ENCODE measurements at places on chromosomes 12 and 14.

DNA sequence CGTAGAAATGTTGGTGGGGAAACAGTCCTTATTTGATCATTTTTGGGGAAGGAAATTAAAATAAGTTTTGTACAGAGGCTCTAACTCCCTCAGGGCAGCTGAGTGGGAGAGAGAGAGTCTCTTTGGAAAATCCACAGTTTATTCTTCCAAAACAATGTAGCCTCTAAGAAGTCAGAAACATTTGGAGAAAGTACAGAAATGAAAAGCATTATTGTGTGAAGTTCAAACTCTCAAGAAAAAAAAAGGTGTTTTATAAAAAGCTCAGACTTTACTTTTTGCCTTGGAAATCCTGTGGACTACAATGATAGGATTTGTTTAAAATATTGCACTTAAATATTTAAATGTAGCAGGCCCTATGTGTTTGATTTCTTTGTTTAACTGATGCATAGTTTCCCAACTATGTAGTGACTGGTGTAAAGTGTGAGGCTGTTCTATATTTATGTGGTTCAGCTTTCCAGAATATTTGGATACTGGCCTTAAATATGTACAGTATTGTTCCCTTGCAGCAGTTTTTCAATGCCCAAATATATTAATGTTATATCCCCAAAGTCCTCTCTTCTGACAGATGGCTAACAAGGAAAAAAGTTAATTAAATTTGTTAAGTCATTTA is 82.0 kb upstream of the OTOGL start:
- DNase-seq: no peak

DNA sequence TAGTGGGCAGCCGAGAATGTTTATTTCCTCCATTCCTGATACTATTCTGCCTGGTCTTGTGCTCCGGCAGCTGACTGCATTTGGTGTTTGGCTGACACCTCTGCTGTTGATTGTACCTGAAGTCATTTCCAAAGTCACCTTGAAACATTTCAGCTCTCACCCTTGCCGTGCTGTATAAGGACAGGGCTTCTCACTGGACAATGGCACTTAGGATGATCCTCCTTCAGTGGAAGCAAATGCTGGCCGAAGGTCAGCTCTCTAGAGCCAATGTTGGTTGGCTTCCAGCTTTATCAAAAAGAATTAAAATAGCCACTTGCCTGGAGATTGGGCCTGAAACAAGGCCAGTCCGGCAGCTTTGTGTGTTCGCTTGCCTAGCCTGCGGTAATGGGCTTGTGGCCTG is 44.0 kb downstream of the ACACB start:
- DNase-seq: no peak

- DNase-seq: no peak
Observed at GRCh38 chr14:65159281-65160062, 57.2 kb upstream of the MAX start.

DNA sequence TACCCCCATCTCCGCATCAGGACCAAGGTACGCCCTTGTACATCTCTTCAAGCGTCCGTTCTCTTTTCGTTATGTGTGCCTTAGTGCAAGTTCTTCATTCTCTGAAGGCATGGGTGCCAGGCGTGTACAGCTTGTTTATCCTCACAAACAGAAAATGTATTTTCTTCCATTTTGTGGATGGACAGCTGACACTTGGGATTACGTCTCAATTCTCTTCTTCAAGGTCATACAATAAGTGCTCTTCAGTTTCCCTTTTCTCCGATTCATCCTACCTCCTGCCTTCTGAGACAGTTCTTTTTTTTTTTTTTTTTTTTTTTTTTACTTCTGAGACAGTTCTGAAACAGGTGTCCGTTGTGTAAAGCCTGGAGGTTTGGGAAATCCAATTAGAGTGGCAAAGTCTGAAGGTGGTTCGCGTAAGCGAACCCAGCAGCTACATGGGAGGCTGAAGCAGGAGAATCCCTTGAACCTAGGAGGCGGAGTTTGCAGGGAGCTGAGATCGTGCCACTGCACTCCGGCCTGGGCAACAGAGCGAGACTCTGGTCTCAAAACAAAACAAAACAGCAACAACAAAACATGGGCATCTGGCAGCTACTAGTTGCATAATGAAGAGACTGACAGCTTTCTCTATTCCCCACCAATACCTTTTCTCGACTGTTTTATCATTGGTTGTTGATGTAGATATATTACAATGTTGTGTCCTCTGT is 734 bp downstream of the COX6A1 start:
- no peak for DNase-seq

- no peak for DNase-seq
Observed at GRCh38 chr12:122848471-122849351, 13.5 kb downstream of the HIP1R start.

DNA sequence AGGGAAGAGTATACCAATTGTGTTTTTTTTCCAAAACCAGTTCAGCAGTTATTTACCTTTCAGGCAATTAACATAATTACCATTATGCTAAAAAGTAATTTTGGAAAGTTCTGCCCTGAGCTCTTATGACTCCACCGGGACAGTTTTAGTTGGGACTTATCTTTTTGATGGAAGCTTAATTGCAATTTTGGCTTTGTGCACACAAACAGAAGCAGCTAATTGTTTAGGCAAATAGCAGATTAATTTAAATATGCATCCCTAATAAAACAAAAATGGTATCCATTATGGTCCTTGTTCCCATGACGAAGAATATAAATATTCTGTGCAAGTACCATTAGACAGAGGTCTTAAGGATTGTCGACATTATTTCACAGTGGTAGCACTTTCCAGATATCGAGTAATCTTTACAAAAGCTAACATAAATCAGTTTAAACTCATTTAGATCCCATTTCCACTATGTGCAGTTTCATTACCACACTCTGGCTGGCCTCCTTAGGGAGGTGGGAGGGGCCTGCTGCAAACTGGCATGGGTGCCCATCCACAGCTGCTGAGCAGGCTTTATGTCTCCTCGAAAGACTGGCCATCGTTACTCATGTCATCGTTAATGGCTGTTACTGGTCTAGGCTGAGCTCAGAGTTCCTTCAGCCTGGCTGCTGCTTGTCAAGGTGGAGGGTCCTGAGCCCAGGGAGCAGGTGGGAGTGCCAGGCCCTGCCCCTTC is 68.2 kb downstream of the FBXW8 start:
- no peak for DNase-seq

GRCh38 chr12:43283206-43283605 is 268.8 kb downstream of the ADAMTS20 start:
- no peak for DNase-seq

All from nephron progenitor cell (in vitro differentiated cells).